AG04450 (cell line): ENCODE measurements at places on chromosomes 12 and 14.

DNA sequence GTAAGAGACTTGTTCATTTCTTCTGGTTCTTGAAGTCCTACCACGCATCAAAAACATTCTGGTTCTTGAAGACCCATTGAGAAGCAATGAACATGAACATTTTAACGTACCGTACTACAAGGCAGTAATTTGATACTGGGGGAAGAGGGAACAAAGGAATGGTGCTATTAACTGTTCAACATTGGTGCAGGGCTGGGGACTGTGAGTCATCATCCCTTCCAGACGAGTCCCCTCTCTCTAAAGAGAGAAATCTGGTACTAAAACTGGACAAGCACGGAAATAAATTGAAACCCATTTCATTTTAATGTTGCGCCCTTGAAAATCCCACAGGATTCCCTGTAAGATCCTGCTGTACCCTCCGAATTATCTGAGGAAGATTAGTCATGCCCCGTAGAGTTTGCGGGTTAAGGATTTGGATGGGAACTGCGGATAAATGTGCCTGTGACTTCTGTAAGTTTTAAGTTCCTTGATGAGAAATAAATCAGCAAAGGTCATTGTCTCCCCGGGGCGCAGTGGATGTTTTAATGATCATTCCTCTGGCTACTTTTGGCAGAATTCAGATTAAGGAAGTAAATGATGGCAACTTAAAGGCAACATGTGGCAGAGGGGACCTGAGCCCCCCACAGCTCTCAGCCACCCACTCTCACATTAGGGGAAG, 78.6 kb downstream of the KCNK13 start:
- no peak for DNase-seq

- DNase-seq: no peak
Observed at GRCh38 chr14:63712123-63712522, 15.7 kb downstream of the SGPP1 start.

DNA sequence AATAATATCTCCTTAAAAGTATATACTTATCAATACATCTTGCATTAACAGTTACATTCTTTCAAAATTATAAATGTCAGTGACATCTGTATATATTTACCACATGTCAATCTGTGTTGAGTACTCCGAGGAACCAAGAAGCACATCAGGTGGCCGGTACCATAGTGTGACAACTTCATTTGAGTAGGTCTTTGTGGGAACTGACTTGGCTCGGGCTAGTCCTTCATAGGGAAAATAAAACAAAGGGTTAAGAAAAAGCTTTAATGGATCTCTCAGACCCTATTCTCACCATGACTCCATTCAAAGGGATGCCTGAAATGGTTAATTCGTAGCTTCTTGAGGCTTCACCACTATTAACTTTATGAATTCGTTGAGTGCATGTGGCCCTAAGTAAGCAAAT, 94.9 kb downstream of the ELK3 start:
- DNase-seq: no peak

DNA sequence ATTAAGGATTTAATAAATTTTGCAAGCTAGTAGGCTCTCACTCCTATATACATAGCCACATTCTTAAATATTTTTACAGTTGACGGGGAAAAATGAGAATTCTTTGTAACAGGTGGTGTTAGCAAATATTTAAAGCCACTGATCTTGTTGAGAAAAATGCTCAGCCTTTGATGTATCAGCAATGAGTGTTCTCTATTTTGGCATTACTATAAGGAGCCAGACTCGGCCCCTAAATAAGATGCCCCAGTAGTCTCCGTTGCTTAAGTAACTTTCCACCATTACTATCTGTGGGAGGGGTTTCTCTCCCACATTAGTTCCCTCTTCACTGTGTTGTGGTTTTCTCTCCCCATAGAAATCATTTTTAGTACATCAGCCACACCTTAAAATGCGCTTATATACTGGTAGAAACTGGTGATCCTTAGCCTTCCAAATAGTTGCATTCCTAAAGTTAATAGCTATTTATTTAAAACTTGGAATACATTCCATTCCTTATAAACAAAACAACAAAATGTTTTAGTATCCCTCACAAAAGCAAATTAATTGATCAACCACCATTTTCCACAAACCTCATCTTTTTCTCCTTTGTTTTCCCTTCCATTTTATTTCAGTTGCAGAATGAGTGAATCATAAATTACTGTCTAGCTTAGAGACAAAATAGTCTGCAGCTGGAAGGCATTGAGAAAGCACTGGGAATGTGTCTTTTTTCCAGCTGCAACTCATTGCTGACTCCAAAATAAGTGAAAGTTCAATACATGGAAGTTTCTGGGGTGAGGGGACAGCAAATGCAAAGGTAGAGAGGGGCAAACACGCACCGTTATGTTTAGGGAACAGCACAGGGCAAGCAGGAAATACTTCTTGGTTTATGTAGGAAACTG, 84.7 kb upstream of the FERMT2 start:
- no peak for DNase-seq

DNA sequence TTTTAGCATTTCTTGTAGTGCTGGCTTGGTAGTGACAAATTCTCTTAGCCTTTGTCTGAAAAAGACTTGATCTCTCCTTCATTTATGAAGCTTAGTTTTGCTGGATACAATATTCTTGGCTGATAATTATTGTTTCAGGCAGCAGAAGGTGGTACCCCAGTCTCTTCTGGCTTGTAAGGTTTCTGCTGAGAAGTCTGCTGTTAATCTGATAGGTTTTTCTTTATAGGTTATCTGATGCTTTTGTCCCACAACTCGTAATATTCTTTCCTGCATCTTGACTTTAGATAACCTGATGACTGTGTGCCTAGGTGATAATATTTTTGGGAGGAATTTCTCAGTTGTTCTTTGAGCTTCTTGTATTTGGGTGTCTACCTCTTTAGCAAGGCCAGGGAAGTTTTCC, 41.2 kb downstream of the AEBP2 start:
- no peak for DNase-seq

GRCh38 chr14:93330609-93331000, 2.2 kb downstream of the BTBD7 start:
- no peak for DNase-seq

GRCh38 chr12:111067498-111067897, 147.1 kb upstream of the MYL2 start:
- no peak for DNase-seq

GRCh38 chr14:42459171-42459685, 852.6 kb downstream of the LRFN5 start:
- no peak for DNase-seq

DNA sequence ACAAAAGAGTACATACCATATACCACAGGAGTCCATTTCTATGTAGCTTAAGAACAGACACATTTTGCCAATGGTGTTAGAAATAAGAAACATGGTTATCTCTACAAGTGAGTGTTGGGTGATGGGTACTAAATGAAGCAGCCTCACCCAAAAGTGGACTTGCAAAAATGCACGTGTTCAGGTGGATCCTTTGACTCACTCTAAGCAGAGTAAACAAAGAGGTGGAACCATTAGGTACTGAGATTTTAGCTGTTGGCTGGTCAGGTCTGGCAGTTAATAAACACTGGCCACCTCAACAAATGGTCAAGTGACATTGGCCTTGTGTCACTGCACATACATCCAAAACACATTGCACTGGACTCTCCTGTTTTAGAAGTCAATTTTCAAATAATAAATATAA, 27.6 kb downstream of the EVL start:
- DNase-seq: no peak

- no peak for DNase-seq
Observed at GRCh38 chr12:59036347-59036746, 116.0 kb upstream of the LRIG3 start.

GRCh38 chr14:57982804-57983634, 117.1 kb upstream of the SLC35F4 start:
- DNase-seq: no peak

- DNase-seq: no peak
Observed at GRCh38 chr12:90407841-90408240, 547.1 kb downstream of the CCER1 start.

- peak; percentile 3 for DNase-seq
Observed at GRCh38 chr12:109385339-109386058, 37.8 kb downstream of the MYO1H start.

- DNase-seq: no peak
Observed at GRCh38 chr12:108778053-108778452, 46.7 kb upstream of the CORO1C start.

DNA sequence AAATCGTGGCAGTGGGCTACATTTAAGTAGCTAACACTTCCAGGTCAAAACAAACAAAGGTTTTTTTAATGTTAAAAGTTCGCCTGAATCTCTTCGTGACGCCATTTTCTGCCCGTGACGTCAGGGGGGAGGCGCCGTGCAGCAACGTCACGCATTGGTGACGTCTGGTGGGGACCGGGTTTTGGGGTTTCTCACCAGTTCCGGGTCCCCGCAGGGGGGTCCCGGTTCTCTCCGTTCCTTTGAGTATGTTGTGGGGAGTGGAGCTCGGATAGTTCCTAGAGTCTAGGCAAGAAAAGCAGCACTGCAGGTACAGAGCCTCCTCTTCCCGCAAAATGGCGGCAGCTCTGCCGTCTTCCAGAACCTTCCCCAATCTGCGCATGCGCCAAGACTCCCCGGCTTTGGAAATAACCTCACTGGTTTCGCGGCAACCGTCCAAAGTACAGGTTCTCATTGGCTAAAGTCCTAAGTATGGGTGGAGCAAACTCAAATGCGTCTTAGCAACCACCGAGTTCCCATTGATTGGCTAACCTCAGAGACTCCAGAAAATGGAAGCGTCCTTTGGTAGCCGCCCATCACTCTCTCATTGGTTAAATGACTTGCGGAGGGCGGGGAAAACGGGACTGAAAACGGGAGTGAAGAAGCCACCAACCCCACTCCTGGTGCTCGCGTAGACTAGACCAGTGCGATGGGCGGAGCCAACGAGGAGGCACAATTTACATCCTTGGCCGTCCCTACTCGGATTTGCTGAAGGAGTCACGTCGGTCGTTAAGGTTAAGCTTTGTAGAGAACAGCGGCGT, at the start of gene RBM23:
Gene RBM23 (minus strand): TSS at position 346 of the 797 bp plus-strand sequence.
- peak; percentile 100 for DNase-seq

DNA sequence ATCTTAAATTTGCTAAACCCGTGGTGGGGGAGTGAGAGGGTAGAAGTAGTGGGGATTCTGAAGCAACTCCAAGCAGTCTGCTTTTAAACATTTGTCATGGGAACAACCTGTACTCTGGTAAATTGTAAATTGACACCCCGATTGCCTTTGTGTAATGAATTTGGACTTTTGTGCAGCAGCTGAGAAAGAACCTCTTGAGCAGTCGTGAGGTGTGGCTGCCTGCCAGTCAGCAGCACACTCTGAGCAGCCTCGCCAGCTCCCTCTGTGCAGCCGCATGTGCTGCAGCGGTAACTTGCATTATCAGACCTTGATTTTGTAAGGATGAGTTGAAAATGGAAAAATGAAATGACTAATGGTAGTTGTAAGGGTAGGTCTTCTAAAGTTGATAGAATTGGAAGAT, 74.3 kb downstream of the SUSD6 start:
- no peak for DNase-seq

DNA sequence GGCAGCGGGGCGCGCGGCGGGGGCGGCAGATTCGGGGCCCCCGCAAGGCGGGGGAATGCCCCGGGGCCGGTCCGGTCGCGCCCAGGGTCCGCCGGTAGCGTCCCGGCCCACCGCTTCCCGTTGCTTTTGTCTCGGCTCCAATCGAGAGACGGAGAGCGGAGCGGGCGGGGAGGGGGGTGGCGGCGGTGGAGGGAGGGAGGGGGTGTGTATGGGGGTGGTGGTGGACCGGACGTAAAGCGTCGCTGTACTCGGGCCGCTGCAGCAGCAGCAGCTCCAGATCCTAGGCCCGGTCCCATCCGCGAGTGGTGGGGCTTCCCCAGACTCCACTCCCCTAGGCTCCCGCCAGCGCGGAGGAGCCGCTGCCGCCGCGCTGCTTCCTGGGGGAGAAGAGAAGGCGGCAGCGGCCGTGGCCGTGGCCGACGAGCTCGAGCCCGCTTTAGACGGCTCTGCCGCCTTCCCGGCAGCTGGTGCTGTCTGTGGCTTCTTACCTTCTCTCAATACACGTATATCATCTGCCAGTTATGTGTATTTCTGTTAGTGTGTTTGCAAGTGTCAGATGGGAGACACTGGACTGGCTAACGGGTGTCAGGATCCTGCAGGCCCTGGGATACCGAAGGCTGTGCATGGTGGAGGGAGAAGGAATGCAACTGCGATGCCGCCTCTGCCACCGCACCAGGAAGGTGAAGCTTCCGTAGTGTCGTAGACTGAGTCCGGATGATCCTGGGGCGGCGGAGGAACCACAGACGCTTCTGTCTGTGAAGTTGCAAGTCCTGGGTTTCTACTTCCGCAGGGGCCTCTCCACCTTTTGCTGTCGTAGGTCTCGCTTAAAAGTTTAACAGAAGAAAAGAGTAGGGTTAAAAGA, 508 bp downstream of the CNOT2 start:
- DNase-seq: no peak

DNA sequence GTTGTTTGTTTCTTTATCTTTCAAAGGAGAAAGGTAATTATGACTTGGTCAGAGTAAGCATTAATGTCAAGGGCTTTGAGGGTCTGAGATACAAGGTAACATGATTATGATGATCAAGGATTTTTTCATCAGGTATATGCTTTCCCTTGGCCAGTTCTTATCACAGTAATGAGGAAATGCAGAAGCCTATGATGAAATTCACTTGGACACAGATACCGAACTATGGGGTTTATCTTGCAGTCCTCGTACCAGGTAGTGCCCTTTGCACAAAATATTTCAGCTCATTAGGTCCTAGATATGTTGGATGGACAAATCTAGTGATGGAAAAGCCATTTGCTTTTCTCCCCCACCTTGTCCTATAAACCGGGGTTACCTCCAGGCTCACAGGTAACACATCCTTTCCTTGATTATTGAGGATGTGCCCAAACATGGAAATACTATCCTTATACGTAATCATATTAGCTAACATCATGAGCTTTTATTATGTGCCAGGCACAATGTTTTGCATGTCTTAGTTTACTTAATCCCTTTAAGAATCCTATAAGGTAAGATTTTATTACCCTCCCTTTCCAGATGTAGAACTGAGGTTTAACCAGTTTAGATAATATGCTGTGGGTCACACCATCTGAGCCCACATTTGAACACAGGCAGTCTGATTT, 7.0 kb upstream of the RASSF3 start:
- DNase-seq: no peak

GRCh38 chr14:53022593-53022992, 71.7 kb upstream of the FERMT2 start:
- DNase-seq: no peak

- no peak for DNase-seq
Observed at GRCh38 chr12:94491489-94491888, 31.8 kb upstream of the CEP83 start.

- no peak for DNase-seq
Observed at GRCh38 chr14:60722357-60723115, 1.6 kb downstream of the SIX4 start.

DNA sequence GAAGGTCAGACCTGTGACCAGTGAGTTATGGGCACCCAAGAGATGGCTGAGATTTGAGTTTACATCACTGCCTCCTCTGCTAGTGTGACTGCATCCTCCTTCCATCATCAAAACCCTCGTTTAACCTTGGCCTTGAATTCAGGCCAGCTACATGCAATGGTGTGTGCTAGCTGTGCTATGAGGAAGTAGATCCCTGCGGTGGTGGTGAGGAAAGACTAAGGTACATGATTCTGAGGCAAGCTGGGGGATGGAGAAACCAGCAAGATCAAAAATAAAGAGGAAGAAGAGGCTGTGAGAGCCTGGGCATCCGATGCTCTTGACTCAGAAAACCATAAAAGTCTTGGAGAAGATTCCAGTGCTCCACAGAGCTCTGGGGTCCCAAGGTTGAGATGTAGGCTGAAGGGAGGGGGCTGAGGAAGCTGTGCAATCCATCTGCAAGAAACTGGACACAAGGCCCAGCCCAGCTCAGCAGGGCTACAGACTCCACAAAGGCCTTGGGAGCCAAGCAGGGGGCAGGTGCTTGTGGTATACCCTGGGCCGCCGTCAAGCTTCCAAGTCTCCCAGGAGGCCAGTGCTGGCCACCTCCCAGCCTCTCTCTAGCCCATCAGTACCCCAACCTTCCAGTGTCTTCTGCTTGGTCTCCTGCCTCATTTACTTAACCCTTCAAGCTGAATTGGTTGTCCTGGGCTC, 774.8 kb downstream of the VRK1 start:
- no peak for DNase-seq
